NCI-H774 (cell line): ENCODE measurements at places on chromosomes 5 and 9.

DNA sequence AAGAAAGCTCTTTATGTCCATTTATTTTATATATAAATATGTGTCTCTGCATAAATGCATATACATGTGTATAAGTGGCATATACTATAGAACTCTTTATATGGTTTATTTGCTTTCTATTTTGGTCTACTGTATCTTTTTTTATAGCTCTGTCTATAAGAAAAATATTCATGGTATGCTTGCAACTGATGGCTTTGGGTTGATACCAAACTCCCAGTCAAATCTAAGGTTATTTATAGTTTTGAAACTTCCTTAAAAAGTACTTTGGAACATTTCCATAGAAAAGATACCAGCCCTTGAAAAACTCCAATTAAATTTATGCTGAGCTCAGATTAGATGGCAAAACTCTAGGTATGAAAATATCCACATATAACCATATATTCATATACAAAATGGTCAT lies 120.0 kb upstream of the KLF9 start:
- DNase-seq: no peak

DNA sequence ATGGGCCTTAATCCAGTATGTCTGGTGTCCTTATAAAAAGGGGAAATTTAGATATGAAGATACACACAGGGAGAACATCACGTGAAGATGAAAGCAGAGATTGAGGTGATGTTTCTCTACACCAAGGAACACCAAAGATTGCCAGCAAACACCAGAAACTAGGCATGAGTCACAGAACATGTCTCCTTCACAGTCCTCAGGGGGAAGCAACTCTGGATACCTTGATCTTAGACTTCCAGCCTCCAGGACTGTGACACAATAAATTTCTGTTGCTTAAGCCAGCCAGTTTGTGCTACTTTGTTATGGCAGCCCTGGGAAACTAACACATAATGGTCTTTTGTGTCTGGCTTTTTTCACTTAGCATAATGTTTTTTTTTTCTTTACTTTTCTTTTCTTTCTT lies 41.2 kb upstream of the STRBP start:
- DNase-seq: no peak

GRCh38 chr5:78482948-78483347 lies 122.5 kb downstream of the SCAMP1 start:
- no peak for DNase-seq

DNA sequence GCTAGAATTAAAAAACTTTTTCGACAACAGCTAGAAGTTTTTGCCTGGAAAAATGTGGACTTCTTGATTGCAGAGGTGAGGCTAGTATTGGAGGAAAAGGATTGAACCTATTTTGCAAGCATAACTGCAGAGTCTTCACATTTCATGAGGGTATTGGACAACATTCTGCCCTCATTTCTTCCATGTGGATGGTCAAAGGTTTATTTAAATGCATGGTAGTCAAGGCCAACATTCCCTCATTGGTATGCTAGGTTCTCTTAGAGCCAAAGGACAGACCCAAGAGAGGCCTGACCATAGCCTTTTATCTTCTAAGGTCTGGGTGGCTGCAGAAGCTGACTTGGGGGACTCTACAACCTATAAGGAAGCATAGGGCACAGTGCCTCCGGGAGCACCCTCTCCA lies 11.2 kb downstream of the BHMT2 start:
- no peak for DNase-seq
